ENCODE measurements at places on chromosomes 3 and 15. TPM values are rescaled to one million over a fixed set of nuclear protein-coding genes. Genes with fewer than 3 reads are reported as not detected.

Gene AGTR1
- total RNA-seq = 0.49 TPM

Gene PLAAT1
- 11.3 TPM for total RNA-seq

Gene ECE2
- 2.7 TPM for total RNA-seq

Gene OSTN
- 6.9 TPM for total RNA-seq

Gene CKMT1B
- total RNA-seq = 6.9 TPM

Gene WDR72
- total RNA-seq = under 0.01 TPM

Gene CAMK1
- total RNA-seq = 39.8 TPM

Gene TEX264
- 10.6 TPM for total RNA-seq

Gene GPR27
- total RNA-seq = 34.2 TPM

Gene PGBD4
- 3.2 TPM for total RNA-seq

Gene CTXN2
- total RNA-seq = 0.25 TPM

Gene IQCF5
- not detected for total RNA-seq

Gene MAP1A
- total RNA-seq = 35.2 TPM

Gene PRSS50
- total RNA-seq = 0.25 TPM

Gene SNAP23
- total RNA-seq = 12.0 TPM

Gene CFAP44
- 5.4 TPM for total RNA-seq

Gene PLSCR2
- total RNA-seq = not detected

Gene GABRR3
- total RNA-seq = under 0.01 TPM

Gene TGM5
- total RNA-seq = not detected

Gene ITIH1
- not detected for total RNA-seq

Gene GOLGA6L1
- not detected for total RNA-seq

Gene SPATA12
- not detected for total RNA-seq

Gene ISG20
- not detected for total RNA-seq

Gene A4GNT
- total RNA-seq = not detected

Gene CAMKV
- total RNA-seq = 189 TPM

Gene HHATL
- not detected for total RNA-seq

Gene OIP5
- 1.5 TPM for total RNA-seq

Gene SCN11A
- total RNA-seq = 0.25 TPM

Gene RASGRF1
- total RNA-seq = 3.7 TPM

Gene AMIGO3
- 0.25 TPM for total RNA-seq

Gene RTP1
- 0.25 TPM for total RNA-seq

Gene TMEM108
- 18.4 TPM for total RNA-seq

Gene IREB2
- total RNA-seq = 70.6 TPM

Gene CD200
- 46.2 TPM for total RNA-seq

Gene SI
- not detected for total RNA-seq

Gene CHAC1
- total RNA-seq = 2.7 TPM

Gene GOLGB1
- total RNA-seq = 34.9 TPM

All from temporal lobe (tissue), 4 donors.